ENCODE measurements at places on chromosomes 7 and 10.

GRCh38 chr10:105042906-105043552 lies 401.9 kb downstream of the SORCS3 start:
- DNase-seq = no peak

DNA sequence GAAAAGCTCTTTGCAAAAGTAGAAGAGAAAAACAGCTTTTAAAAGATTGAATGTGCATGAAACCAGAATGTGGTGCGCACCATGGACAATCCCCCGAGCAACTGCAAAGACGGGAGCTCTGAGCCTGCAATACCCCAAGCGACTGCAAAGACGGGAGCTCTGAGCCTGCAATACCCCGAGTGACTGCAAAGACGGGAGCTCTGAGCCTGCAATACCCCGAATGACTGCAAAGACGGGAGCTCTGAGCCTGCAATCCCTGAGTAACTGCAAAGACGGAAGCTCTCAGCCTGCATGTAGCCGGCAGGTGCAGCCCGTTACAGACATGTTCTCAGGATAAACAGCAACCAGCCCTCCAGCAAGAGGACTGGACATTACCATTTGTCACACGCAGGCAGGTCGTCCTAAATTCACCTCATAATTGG lies 6.2 kb downstream of the ZNF775 start:
- no peak for DNase-seq

DNA sequence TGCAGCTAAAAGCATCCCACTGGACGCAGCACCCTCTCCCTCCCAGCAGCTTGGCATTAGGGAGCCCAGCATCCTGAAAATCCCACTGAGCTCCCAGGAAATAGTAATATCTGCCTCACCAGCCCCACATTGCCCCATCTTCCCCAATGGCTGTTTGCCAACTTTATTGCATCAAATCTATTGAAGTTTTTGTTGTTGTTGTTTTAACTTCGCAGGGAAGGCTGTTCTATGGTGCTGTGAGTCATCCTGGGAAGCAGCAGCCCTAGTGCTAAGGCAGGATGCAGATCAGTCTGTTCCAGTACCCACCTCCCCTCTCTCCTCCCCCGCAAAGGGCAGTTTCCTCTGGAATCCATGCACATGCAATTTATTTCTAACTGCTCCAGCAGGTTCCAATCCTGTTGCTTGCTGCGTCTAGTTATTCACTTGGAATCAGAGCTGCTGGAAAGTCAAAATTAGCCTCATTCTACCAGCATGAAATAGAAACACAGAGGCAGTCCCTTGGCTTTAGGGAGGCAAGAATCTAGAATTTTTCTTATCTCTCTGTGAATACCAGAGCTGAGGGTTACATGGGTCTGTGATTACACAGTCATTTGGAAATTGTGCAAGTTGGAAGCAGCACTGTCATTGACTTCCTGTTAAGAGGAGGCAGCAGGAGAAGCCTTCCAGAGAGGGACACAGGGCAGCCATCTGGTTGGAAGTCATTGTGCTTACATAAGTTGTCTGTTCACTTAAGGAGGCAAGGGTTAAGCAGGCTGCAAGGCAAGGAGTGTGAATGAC lies 115.9 kb upstream of the CACUL1 start:
- DNase-seq = peak; percentile 66

- DNase-seq = no peak
These were observed 5.0 kb downstream of the ARID5B start for GRCh38 chr10:61906562-61906901.

- DNase-seq = no peak
These were observed 533 bp upstream of the DMTF1 start for GRCh38 chr7:87151729-87152111.

- DNase-seq = no peak
These were observed 12.4 kb upstream of the IGF2BP3 start for GRCh38 chr7:23482686-23483085.

DNA sequence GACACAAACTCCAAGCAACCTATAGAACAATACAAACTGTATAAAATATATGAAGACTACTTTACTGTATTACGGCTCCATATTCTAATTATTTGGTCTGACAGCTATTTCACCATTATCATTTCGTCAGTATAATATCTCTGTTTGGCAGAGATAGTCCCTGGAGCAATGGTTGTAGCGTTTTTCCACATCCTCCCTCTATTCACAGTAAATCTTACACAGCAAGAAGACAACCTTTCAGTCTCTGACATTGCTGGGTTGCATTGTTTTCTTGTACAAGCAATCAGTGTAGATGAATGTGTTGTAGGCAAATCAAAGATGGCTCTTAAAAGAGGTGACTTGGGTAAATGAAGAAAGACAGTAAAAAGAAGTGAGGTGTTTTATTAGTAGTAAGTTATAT lies 105.6 kb upstream of the PLXDC2 start:
- DNase-seq = no peak

GRCh38 chr10:29994811-29995210 lies 64.6 kb downstream of the JCAD start:
- no peak for DNase-seq

DNA sequence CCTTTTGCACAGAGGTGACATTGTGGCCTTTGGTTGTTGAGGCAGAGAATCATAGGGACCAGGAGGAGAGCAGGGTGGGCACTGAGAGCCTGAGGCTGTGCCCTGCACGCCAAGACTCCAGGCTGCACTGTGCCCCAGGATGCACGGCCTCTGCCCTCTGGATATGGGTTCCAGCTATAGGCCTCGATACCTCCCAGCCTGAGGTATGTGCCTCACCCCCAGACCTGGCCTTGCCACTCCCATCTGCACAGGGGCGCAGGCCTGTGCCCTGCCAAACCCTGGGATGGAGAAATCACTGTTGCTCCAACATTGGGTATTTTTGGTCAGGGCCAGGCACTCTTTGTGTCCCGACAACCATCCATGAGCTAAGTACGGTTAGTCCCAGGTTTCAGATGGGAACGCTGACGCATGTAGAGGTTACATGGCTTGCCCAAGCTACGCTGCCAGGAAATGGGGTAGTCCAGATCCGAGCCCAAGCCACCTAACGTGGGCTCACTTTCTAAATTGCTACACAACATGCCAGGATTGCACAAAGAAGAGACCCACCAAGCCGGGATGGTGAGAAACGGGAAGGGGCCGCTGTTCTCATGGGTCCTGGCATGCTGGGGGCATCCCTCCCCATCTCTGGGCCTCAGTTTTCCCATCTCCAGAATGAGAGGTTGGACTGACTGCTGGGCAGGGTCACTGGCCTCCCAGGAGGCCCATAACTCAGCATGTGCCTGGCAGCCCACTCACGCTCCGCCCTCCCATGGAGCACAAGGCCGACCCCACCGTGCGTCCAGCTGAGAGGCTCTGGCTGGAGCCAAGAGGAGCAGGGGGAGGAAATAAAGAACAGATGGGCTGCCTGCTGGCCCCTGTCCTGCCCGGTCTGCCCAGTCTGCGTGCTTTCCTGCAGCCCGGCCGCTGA lies 44.2 kb downstream of the ZCCHC24 start:
- no peak for DNase-seq

DNA sequence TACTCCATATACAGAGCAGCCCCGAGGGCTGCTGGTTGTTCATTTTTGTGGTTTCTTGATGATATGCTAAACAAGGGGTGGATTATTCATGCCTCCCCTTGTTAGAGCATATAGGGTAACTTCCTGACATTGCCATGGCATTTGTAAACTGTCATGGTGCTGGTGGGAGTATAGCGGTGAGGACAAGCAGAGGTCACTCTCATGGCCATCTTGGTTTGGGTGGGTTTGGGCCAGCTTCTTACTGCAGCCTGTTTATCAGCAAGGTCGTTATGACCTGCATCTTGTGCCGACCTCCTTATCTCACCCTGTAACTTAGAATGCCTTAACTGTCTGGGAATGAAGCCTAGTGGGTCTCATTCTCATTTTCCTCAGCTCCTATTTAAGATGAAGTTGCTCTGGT lies 31.3 kb downstream of the GNAT3 start:
- no peak for DNase-seq

- DNase-seq = no peak
These were observed 26.6 kb downstream of the FAM3C start for GRCh38 chr7:121369462-121369861.

GRCh38 chr10:124091646-124092249 lies 1.6 kb downstream of the CHST15 start:
- peak; percentile 31 for DNase-seq

- no peak for DNase-seq
These were observed 155.6 kb upstream of the YAE1 start for GRCh38 chr7:39410582-39410981.

DNA sequence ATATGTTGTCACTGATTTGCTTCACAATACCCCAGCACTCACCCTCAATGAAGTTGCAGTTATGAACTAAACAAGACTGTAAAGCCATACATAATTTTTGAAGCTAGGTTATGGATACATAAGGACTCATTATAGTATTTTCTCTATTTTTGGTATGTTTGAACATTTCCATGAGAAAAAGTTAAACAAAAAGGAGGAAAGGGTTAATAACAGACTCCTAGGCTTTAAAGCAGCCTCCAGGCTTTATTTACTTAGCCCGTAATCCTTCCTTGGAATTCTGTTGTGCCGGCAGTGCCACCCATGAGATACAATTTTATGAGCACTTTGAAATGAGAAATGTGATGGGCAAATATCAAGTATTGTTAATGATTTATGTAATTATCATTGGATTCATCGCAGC lies 2.1 kb upstream of the DENND11 start:
- no peak for DNase-seq

DNA sequence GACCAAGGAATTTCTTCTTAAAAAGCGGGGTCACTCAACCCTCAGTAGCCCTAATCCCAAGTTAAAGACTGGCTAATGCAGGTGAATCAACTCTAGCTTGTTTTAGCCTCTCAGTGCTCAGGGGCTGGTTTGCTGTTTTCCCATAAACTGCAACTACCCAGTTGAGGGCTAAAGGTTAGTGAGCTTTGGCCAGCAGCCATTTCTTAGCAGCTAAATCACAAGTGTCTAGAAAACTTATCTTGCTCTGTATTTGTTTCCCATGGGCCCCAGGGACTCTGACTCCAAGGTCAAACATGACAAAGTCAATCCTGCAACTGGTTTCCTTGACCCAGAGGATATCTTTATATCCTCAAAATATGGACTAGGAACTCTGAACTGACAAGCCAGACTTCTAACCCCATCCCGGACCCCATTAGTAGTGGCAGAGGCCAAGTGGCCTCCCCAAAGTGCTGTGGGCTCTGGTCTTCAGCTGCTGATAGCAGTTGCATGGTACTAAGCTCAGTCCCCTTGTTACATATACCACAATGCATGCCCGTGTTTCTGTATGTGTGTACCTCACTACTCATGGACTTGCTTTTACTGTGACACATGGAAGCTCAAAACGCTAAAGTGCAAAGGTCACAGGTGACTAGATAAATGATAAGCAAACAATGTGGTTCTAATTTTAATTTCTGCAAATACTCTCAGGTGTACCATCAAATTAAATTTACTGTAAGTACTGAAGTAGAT lies 793.0 kb upstream of the IGFBP3 start:
- DNase-seq = no peak

- no peak for DNase-seq
These were observed 56.6 kb downstream of the INPP5A start for GRCh38 chr10:132593900-132594876.

DNA sequence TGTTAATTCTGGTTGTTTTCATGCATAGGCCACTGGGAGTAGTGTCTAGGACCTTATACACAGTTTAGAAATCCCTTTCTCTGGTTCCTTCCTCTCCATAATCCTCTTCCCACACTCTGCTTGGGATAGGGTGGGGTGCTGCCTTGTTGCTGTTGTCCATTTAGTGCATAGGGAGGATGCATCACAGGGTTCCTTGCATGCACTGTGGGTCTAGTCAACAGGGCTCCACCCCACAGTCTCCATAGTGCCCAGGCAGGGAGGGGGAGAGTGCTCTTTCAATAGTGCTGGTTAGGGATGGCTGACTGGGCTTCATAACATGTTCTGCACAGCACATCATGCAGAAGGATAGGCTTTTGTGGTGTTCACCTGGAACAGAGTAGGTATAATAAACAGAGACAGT lies 81.1 kb downstream of the ARHGAP12 start:
- DNase-seq = no peak

DNA sequence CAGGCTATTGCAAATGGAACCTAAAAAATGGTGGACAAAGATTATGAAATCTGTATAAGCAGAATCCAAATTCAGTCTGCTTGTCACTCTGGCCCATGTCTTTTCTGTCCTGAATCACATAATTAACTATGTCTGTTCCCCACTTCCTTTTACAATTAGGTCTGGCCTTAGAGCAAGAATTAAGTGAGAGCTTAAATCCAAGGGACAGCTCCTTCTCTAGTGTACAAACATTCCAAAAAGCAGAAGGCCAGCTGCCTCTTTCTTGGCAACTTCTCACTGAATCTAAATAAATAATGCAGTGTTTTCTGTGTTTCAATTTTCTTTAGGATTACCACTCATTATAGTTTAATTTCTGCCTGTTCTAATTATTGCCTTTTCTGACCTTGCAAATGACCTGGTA lies 39.3 kb upstream of the NEBL start:
- no peak for DNase-seq

DNA sequence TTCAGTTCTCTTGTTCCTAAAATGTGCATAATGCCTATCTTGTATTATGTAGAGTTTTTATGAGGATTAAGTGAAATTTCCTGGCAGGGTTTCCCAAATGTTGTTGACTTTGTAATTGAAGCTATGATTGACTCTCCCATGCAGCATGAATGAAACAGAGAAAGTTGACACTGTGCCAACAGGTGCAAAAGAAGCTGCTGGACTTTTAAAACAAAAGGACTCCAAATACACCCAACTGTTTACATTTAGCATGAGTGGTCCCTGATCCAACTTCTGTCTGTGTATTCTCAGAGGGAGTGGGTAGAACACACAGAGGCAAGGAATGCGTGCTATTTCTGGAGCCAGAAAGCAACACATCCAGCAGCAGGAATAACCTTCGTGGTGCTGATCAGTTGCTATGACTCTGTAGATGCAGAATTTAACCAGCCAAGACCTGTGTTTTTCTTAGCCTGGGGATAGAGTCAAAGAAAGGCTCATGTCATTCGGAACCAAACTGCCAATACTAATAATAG lies 14.4 kb upstream of the RBM20 start:
- DNase-seq = no peak

DNA sequence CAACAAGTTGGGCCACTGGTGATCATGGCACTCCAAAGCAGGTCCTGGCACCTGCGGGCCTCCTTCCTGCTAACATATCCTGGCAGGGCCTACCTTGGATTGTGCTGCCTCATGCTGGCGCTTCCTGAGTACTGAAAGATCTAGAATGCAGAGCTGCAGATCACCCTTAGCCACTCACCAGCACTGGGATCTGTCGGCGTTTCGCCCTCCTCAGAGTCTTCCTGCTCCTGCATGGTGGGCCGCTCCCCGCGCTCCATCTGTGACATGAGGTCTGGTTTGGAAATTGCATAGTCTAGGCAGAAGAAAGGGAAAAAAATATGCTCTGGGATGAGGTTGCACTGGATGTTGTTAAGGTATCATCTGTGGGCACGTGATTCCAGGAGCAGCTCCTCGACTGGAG lies 10.0 kb downstream of the ZNF777 start:
- DNase-seq = no peak

DNA sequence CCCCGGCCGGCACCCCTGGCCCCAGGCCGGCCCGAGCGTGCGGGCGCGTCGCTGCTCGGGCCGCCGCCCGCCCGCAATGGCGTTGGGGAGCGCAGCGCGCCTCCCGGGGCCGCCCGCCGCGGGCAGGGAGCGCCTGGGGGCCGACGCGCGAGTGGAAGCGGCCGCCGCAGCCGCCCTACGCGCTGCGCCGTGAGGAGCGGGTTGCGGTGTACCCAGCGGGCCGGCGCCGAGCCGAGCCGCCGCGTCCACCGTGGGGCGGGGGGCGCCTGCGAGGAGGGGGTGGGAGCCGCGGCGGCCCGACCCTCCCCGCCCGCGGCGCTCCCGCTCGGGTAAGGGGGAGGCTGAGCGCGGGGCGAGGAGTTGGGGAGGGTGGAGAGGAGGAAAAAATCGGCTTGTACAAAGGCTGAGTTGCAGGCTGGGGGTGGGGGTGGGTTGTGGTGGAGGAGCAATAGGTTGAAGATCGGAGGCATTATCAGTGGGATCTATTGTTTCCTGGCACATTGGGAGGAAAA lies 473 bp downstream of the PPP1R9A start:
- peak; percentile 48 for DNase-seq
